Lower leg skin (tissue), 4 donors: ENCODE measurements at places on chromosomes 2 and 18. TPM values are rescaled to one million over a fixed set of nuclear protein-coding genes. Genes with fewer than 3 reads are reported as not detected.

Gene MARS2
- total RNA-seq, result 6.5 TPM

Gene ANKRD30B
- not detected for total RNA-seq

Gene OR6B2
- not detected for total RNA-seq

DNA sequence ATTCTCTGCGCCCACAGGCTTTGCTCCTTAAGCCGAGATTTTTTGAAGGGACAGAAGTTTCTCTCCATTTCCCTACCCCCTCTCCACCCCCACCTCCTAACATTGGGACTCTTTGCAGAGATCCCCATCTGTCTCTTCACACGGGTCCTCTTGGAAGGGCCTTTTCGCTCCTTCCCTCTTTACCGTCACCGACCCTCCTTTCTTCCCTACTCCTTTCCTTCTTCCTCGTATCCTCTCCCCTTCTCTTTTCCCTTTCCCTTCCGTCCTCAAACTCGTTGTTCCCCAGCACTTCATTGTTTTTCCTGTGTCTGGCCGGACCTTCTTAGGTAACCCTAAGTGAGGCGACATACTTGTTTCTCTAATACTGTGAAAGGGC is 660 bp downstream of the COPS7B start:
- DNase-seq, result no peak

DNA sequence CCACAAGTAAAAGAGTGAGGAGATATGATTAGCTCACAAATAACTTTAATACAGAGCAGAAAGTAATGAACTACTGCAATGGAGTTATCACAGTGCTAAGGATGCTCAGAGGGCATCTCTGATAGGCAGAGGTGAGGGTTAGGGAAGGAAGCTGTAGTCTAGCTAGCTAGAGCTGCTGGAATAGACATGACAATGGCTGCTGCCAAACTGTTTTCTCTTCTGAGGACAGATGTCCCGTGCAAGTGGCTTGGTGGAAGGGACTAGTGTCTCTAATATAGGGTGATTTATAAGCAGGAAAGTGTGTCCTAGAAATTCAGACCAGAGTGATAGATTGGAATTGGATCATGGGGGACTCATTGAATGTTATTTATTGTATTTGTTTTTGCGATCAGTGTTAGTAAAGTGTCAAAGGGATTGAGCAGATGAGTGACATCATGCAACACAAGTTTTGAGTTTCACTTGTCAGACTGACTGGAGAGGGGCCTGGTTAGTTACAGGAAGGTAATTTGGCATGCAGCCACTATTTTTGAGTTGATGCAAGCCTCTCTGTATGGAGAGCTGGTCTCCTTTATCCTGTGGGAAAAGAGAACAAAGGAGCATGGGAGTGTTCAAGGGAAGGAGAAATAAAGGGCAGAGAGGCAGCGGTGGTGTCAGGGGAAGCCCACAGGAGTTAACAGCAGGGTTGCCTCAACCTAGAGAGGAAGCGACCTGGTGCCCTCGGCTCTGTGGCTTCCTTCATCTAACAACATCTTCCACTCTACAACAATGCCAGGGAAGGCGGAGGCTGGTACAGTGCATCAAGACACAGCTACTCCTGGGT is 1.9 kb downstream of the CTLA4 start:
- DNase-seq, result no peak

DNA sequence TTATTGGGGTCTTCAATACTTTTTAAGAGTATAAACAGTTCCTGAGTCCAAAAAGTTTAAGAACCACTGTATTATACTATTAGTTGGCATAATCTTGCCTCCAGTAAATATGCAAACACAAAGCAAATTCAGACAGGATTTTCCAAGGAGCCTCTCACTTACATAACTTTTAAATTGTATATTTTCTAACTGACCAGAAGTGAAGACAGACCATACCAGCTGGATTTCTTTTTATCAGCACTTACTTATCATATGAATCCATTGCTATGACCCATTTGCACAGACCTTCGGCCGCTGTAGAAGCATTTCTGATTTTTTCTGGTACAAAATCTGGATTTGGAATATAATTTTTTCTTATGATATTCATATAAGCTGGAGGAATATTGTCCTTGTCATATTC is 200.1 kb downstream of the SLC39A10 start:
- no peak for DNase-seq

DNA sequence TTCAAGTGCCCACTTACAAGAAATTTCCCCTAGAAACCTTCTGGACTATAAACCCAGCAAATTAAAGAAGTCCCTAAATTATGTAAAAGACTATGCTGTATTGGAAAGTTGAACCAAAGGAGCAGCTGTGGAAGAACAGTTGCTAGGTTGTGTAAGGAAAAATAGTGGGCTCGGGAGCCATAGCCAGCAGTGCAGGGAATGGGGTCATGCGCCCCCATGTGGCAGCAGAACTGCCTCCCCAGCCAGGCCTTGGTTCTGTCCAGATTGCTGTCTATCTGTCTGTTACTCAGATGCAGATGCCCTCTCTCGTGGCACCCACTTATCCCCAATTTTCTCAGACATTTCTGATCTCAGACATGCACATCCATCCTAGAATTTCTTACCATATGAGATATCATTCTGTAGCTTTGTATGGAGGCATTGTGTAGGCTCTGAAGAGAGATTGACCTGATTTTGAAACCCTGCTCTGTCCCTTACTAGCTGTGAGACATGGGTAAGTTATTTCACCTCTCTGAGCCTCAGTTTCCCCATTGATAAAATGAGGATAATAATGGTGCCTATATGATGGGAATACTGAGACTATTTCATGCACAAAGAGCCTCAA is 258.3 kb downstream of the SS18 start:
- peak; percentile 90 for DNase-seq

- no peak for DNase-seq
These were observed 12.7 kb upstream of the FHOD3 start for GRCh38 chr18:36284671-36285295.

- DNase-seq, result no peak
These were observed 312.1 kb upstream of the CHST9 start for GRCh38 chr18:27497246-27497645.

- DNase-seq, result no peak
These were observed 324.2 kb upstream of the FIGN start for GRCh38 chr2:164060031-164060430.

GRCh38 chr2:158996378-158996993 is 28.0 kb downstream of the TANC1 start:
- DNase-seq, result no peak

DNA sequence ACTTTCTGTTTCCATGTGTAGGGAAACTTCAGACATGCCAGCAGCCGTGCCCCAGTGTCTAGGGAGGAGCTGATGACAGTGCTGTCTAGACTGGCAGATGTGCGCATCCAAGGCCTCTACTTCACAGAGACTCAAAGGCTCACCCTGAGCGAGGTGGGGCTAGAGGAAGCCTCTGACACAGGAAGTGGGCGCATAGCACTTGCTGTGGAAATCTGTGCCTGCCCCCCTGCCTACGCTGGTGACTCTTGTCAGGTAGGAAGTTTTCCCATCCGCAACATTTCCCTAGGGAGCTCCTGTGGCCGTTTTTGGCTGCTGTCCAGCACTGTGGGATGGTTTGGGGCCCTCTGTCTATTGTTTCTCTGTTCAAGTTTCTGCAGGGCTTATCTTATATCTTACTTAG is 143.1 kb upstream of the TTC39C start:
- DNase-seq, result no peak
